ENCODE measurements at places on chromosomes 16 and 17.

DNA sequence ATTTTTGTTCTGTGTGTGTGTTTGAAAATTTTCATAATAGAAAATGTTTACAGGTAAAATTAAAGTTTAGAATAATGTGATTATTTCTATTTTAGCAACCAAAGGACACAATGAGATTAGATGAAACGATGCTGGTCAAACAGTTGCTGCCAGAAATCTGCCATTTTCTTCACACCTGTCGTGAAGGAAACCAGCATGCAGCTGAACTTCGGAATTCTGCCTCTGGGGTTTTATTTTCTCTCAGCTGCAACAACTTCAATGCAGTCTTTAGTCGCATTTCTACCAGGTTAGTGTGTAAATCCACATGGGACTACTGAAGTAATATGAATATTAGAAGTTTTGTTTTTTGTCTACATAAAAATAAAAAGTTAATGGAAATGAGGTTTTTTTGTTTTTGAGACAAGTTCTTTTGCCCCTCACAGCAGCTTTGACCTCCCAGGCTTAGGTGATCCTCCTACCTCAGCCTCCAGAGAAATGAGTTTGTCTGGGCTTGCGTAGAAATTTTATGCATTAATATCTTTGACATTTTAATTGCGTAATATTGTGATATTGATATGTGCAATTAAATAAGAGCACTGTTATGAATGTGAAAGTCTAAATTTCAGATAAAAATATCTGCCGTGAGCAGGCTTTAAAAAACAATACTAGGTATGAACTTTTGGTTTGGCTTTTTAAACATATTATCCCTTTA is 68.5 kb downstream of the NF1 start:
- no peak for DNase-seq

DNA sequence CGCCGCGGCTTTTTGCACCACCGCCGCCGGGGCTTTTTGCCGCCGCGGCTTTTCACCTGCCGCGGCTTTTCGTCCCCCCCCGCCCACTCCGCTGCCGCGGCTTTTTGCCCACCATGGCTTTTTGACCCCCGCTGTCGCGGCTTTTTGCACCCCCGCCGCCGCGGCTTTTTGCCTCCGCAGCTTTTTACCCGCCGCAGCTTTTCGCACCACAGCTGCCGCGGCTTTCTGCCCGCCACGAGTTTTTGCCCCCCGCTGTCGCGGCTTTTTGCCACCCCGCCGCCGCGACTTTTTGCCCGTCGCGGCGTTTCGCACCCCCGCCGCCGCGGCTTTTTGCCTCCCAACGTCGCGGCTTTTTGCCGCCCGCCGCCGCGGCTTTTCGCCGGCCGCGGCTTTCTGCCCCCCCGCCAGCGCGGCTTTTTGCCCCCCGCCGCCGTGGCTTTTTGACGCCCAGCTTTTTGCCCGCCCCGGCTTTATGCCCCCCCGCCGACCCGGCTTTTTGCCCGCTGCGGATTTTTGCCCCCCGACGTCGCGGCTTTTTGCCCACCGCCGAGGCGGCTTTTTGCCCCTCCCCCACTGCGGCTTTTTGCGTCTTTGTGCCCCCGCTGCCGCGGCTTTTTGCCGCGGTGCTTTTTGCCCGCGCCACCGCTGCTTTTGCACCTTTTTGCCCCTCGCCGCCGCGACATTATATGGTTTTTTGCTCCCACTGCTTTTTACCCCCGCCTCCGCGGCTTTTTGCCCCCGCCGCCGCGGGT is 1343.6 kb downstream of the TP53TG3F start:
- no peak for DNase-seq

DNA sequence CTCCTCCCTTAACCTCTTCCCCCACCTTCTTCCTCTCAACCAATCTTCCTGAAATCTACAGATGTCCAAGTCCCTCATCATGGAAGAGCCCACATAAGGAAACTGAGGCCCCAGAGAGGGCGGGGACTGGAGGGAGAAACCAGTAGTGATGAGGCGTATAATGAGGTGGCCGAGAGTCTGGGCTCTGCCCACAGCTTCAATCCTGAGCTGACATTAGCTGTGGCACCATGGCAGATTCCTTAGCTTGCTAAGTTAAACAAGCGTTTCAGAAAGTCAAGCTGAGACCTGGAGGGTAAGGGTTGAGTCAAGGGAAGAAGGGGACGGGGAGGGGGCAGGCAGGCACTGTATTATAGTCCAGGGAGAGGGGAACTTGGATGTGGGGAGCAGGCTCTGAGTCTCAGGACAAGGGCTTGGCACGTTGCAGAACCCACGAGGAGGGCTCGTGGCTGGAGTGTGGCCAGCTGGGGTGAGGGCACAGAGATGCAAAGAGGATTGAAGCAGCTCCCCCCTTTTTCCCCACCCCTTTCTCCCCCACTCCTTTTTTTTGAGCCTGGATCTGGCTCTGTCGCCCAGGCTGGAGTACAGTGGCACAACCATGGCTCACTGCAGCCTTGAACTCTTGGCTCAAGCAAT is 13.3 kb downstream of the ARHGAP23 start:
- no peak for DNase-seq

GRCh38 chr16:4713663-4714501 is 20.2 kb downstream of the ANKS3 start:
- no peak for DNase-seq

DNA sequence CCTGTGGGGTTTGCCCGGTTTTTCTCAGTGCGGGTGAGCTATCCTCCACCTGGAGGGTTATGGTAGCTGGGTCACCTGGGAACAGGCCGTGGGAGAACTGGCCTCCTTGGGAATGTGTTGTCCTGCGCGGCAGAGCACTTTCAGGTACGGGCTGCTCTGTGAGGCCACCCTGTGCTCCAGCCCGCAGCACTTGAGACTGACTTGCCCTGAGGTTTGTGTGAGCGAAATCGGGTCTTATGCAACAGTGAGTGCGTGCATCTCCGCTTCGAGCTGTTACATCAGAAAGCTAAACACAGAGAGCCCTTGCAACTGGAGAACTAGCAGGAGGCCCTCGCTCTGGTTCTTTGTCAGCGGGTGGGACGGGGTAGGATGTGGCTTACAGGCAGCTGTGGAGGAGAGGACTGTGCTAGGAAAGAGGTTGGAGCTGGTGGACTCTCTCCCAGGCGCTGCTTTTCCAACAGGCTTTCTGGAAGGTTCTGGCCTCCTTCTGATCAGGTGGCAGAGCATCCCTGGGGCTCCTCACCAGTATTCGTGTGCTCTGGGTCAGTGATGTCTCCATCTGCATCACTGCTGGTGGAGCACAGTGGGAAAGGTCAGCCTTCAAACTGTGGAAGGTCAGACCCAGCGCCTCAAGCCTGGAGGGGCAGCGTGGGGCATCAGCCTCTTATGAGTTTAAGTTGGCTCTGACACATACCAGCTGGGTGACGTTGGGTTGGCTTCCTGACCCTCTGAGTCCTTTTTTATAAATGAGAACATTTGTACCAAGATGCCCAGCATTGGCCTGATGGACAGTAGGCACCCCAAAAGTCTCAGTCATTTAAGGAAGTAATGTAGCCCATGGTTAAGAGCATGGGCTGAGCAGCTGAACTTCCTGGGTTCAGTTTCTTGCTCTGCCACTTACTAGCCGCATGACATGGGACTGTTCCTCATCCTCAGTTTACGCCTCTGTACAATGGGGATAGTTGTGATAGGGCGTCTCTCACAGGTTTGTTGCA is 76.3 kb downstream of the KSR1 start:
- DNase-seq = no peak

GRCh38 chr17:9587969-9588656 is 11.7 kb downstream of the CFAP52 start:
- DNase-seq = no peak

- no peak for DNase-seq
Measured at GRCh38 chr16:15641753-15642556, 999 bp downstream of the MARF1 start.

DNA sequence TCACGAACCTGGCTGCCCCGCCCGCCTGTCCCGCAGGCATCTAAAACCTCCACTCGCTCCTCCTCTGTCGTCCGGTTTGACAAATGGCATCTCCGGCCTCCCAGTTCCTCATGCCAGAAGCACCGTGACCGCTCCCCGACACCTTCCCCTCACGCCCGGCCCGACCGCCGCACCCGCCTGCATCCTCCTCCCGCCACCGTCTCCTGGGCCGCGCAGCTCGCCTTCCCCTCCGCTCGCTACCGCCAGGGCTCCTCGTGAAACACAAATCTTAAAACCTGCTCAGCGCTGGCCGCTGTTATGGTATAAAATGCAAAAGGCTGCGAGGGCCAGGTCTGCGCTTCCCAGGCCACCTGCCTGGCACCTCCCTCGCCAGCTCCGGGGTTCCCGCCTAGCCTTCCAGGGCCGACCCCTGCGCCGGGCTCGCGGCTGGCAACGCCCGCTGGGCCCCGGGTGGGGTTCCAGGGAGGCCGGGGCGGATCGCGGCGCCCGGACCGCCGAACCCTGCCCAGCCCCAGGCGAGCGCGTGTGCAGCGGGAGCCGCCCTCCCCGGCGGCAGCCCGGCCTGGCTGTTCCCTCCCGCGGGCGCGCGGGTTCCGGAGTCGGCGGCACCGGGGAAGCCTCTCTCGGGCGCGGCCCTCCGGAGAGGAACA is 488 bp downstream of the SPSB3 start:
- DNase-seq = no peak

- no peak for DNase-seq
Measured at GRCh38 chr16:57661510-57661909, 6.6 kb upstream of the ADGRG3 start.

DNA sequence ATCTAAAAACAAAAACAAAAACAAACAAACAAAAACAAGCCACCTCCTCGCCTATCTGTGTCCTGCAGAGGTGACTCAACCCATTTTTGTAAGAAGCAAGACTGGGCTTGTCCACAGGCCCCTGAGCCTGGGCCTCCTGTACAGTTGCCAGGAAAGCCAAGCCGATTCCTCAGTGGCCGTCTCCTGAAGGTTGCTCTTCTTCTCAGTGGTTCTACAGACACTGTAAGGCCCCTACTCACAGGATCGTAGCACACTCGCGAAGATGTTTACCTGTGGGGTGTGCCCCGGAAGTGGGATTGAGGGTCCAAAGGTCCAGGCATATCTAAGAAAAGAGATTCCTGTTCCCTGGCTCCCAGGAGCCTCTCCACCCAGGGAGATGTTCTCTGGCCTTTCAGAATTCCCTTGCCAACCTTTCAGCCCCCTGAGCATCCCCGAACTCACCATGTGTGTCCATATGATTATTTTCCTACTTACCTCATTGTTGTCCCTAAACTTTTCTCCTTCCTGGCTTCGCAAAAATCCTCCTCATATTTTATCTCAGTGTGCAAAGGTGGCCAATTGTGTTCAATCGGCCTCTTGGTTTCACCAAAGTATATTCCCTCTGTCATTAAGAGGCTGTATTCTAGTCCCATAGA is 7.5 kb upstream of the CES3 start:
- DNase-seq = no peak

- no peak for DNase-seq
Measured at GRCh38 chr17:45144199-45145034, 3.9 kb upstream of the HEXIM1 start.

GRCh38 chr16:47612711-47613110 is 151.6 kb downstream of the PHKB start:
- DNase-seq = no peak

GRCh38 chr16:19389246-19389645 is 28.4 kb upstream of the TMC5 start:
- no peak for DNase-seq

GRCh38 chr16:23031508-23032098 is 117.6 kb downstream of the USP31 start:
- no peak for DNase-seq

DNA sequence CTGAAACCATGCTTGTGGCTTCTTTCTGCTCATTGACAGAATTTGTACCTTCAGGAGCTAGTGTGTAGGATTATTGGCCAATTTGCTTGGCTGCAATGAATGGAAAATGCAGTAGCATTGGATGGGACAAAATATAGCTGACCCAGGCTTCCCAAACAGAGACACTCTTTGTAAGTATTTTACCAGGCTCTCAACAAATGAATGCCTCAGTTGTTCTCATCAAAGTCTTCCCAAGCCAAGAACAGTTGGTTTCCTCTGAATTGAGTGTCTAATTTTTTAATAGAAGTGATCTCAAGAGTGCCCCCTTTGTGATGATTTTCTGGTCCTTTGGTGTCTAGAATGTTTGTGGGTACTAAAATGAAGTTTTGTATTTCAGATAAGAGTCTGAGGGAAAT is 140.9 kb downstream of the SHISA9 start:
- no peak for DNase-seq

DNA sequence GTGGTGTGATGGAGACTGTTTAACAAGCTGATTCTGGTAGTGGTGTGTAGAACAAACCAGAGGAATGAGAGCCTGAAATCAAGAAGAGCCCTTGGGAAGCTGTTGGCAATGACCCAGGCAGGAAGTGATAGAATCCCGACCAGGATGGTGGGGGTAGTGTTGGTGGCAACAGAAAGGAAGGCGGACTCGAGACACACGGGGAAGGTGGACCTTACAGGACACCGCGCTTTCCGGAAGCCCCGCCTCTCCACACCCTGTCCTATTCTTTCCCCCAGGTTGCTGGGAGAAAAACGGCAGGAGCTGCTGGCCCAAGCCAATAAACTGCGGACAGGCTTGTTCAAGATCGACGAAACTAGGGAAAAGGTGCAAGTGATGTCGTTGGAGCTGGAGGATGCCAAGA is 30.0 kb upstream of the KDM6B start:
- DNase-seq = no peak

DNA sequence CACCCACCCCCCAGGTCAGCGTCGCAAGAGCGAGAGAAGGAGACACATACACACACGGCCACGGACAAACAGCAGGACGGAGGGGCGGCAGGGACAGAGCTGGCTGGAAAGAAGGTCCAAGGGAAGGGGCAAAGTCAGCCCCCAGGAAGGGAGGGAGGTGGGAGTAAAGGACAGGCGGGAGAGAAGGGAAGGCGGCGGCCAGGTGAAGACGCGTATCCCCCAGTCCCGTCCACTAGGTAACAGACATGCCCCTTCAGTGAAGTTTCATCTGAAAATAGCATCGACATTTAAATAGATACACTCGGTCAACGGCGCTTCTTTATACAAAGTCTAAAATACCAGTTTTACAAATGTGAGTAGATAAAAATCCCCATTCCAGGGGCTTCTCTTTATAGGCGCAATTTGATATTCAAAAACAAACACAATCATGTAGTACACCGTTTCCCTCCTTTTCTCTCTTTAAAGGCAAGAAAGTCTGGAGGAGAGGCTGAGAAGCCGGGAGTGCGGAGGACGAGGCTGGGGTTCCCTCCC is 4.5 kb downstream of the CBX8 start:
- no peak for DNase-seq

DNA sequence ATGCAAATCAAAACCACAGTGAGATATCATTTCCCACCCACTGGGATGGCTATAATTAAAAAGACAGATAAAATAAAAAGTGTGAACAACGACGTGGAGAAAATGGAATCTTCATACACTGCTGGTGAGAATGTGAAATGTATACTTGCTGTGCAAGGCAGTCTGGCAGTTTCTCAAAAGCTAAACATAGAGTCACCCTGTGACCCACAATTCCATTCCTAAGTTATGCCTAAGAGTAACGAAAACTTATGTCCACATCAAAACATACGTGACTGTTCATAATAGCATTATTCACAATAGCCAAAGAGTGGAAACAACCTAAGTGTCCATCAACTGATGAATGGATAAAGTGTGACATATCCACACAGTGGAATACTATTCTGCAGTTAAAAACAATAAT is 38.1 kb upstream of the VPS4A start:
- no peak for DNase-seq

All from stimulated activated CD8-positive, alpha-beta memory T cell treated with anti-CD3 and anti-CD28 coated beads, Interleukin-4, amount 100 ng/mL, for 4 hours (primary cell).